ENCODE measurements at places on chromosomes 1 and 21.

DNA sequence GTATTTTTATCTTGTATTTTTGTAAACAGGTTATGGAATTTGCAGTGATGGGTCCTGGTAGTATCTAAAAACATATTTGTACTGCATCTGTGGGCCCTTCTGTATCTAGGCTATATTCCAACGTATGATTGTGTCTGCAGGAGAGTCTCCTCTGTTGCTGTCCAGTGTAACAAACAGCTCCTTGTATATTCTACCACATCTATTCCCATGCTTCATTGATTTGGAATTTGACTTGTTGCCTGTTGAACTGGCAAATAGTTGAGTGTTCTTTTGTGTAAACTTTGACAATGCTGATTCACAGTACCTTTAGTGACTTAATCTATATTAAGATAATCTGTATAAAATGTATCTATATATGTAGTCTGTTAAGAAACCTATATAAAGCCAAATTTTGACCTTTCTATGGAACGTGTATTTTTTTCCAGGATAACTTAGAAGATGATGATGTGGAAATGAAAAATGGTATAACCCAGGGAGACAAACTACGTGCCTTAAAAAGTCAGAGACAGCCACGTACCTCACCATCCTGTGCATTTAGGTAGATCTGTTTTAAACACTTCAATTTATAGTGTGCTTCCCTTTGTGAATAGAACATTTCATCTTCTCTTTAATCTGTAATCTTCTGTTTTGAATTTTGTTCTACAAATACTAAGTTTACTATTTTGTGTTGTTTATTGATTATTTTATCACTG is 43.4 kb upstream of the GPR88 start:
- DNase-seq = no peak

- no peak for DNase-seq
These were observed 164.7 kb downstream of the NPHP4 start for GRCh38 chr1:5827516-5827915.

DNA sequence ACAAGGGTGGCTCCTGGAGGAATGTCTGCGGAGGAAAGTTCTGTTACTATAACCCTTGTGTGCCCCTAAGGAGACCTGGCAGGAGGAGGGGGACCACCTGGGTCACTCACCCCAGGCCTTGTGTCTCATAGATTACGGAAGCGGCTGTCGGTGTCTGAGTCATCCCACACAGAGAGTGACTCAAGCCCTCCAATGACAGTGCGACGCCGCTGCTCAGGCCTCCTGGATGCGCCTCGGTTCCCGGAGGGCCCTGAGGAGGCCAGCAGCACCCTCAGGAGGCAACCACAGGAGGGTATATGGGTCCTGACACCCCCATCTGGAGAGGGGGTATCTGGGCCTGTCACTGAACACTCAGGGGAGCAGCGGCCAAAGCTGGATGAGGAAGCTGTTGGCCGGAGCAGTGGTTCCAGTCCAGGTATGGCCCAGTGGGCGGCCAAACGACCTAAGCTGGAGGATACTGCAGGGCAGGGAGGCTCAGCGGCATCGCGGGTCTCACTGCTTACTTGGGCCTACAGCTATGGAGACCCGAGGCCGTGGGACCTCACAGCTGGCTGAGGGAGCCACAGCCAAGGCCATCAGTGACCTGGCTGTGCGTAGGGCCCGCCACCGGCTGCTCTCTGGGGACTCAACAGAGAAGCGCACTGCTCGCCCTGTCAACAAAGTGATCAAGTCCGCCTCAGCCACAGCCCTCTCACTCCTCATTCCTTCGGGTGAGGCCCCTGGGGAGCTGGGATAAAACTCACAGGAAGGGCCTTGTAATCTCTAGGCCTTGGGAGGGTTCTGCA is 101.4 kb downstream of the PIK3R3 start:
- no peak for DNase-seq

DNA sequence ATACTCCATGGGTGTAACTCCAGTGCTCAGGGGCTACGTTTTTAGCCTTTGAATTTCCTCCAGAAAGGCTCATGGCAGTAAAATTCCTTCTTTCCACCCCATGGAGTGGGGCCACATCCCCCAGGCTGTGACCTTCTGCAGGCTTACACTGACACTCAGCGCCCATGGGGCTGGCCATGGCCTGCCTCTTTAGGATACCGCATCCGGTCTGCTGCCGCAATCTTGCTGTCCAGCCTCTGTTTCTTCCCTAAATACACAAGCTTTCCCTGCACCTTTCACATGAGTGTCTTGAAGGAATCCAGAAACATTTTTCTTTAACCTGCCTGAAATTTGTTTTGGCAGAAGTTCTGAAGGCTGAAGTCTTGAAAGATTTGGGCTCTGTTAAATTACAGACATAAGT is 170.5 kb downstream of the NTMT2 start:
- no peak for DNase-seq

DNA sequence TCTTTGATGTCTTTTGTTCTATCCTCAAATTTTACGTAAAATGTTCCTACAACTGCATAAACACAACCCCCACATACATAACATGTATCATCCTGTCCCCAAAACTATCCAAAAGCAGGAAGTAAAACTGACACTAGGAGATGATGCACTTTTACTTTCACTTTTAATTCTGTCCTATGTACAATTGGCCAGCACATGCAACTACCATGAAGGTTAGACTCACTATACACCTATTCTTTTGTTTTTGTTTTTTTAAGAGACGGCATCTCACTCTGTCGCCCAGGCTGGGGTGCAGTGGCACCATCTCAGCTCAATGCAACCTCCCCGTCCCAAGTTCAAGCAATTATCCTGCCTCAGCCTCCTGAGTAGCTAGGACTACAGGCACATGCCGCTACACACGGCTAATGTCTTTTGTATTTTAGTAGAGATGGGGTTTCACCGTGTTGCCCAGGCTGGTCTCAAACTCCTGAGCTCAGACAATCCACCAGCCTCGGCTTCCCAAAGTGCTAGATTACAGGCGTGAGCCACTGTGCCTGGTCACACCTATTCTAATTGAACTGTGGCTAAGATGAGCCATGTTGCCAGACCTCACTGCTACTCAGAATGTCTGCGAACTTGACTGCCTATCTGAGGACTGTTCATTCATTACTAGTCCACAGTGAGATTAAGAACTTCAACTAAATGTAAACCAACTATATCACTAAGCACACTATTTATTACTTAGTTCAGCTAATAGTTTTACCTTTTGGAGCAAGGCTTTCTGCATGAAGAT is 48.0 kb downstream of the TOR3A start:
- DNase-seq = no peak

GRCh38 chr1:48532976-48533375 is 61.0 kb upstream of the SPATA6 start:
- DNase-seq = no peak

DNA sequence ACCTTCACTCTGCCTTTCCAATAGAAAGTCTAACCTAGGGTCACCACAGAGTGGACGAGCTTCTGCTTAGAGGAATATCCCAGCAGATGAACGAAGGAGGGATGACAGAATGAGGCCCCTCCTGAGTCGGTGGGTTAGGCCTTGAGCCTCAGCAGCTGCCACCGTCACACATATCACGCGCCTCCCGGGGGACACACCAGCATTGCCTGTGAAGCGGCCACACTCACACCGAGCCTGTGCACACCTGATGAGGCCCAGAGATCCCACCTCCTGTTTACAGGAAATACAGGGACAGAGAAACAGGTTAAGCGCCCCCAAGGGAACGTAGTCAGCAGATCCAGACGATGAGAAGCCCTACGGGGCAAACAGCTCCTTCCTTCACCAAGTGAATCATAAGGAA is 25.1 kb upstream of the LRRC47 start:
- DNase-seq = peak; percentile 88

- no peak for DNase-seq
These were observed 17.3 kb upstream of the CAPN2 start for GRCh38 chr1:223695014-223695548.
